GM12878 (cell line): ENCODE measurements at places on chromosomes 1 and 21. TPM values are rescaled to one million over a fixed set of nuclear protein-coding genes. Genes with fewer than 3 reads are reported as not detected.

GRCh38 chr1:161128591-161129420 lies 3.7 kb downstream of the DEDD start:
- peaks cover 5% of the 10 kb centered on the region for H3K36me3 ChIP-seq
- DNase-seq, result no peak
- H3K27ac ChIP-seq, result no peak overlapping the region
- H3K4me1 ChIP-seq, result peaks cover 3% of the 10 kb centered on the region
- no peaks in the 10 kb centered on the region for H3K27me3 ChIP-seq

GRCh38 chr1:153652805-153653500 lies 5.5 kb upstream of the SNAPIN start:
- H3K27me3 ChIP-seq, result no peaks in the 10 kb centered on the region
- H3K27ac ChIP-seq, result no peak overlapping the region
- H3K4me3 ChIP-seq, result no peak overlapping the region
- 0 out of 2 replicates have a peak, but pooled peaks cover 2% of the 10 kb centered on the region for H3K36me3 ChIP-seq
- DNase-seq, result no peak

DNA sequence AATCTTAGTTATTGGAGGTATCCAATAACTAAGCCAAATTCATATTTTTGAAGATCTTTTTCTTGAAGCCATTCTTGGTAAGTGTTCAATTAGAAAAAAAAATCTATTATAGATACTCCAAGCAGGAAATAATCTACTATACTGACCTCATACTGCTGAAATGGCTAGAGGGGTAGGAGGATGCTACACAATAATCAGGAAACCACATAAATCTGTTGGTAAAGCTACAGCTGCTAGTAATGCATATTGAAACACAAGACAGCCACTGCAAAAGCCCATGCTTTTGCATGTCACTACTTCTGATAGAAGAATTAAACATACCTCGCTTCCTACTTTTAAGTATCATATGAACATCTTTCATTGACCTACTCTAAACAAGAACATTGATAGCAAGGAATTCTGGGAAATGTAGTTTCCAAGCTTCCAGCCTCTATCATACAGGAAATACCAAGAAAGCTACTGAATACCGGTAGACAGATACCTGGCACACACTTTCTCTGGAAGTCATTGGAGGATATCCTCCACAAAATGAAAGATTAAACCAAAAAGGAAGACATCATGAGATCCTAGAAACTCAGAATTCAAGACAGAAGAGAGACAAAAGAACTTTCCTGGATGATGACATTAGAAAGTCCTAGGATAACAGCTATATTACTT lies 103.0 kb upstream of the VAV3 start:
- no peaks in the 10 kb centered on the region for H3K36me3 ChIP-seq
- no peak overlapping the region for H3K4me3 ChIP-seq
- H3K27me3 ChIP-seq, result no peaks in the 10 kb centered on the region
- no peak for DNase-seq

DNA sequence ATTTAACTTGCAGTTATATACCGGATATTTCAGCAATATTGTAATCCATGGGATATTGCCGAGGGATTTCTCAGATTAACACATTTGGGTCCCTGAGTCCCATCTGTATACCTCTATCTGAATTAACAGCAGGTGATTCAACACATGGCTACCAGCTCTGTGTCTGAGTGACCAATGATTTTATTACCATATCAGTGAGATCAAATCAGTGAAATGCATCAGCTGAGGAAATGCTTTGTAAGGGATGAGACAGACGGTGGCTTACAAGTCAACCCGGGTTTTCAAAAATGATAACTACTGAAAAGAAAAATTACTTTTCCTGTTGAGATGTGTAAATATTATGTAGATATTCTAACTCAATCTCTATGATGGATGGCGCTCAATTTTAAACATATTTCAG lies 504.1 kb upstream of the PKN2 start:
- no peak overlapping the region for H3K27ac ChIP-seq
- no peak for DNase-seq
- H3K4me1 ChIP-seq, result no peaks in the 10 kb centered on the region
- no peaks in the 10 kb centered on the region for H3K36me3 ChIP-seq

GRCh38 chr1:193703655-193704054 lies 517.2 kb upstream of the B3GALT2 start:
- H3K4me1 ChIP-seq, result no peaks in the 10 kb centered on the region
- no peak overlapping the region for H3K4me3 ChIP-seq
- DNase-seq, result no peak
- no peaks in the 10 kb centered on the region for H3K27me3 ChIP-seq
- no peaks in the 10 kb centered on the region for H3K36me3 ChIP-seq

GRCh38 chr1:36884029-36884701 lies 150.2 kb downstream of the GRIK3 start:
- DNase-seq, result peak; percentile 28
- peaks cover 9% of the 10 kb centered on the region for H3K4me1 ChIP-seq
- no peak overlapping the region for H3K4me3 ChIP-seq
- H3K27ac ChIP-seq, result no peak overlapping the region

- no peaks in the 10 kb centered on the region for H3K36me3 ChIP-seq
- no peak overlapping the region for H3K4me3 ChIP-seq
- H3K27ac ChIP-seq, result no peak overlapping the region
- 0 out of 2 replicates have a peak, but pooled peaks cover 3% of the 10 kb centered on the region for H3K27me3 ChIP-seq
- no peak for DNase-seq
Observed at GRCh38 chr1:180623579-180624347, 8.1 kb upstream of the XPR1 start.

SELE gene
- total RNA-seq, result not detected in 2 replicates

ADAM30 gene
- total RNA-seq, result not detected in 2 replicates

- no peaks in the 10 kb centered on the region for H3K27me3 ChIP-seq
- H3K27ac ChIP-seq, result no peak overlapping the region
- no peak for DNase-seq
- no peaks in the 10 kb centered on the region for H3K36me3 ChIP-seq
Observed at GRCh38 chr1:114250683-114251572, 97.3 kb upstream of the SYT6 start.

DNA sequence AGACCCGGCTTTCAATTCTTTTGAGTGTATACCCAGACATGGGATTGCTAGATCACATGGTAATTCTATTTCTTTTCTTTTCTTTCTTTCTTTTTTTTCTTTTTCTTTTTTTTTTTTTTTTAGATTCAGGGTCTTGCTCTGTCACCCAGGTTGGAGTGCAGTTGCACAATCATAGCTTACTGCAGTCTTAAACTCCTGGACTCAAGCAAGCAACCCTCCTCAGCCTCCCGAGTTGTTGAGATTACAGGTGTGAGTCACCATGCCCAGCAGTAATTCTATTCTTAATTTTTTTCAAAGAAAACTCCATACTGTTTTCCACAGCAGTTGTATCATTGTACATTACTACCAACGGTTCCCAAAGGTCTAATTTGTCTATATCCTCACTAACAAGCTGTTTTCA lies 13.5 kb upstream of the RNF186 start:
- no peaks in the 10 kb centered on the region for H3K36me3 ChIP-seq
- H3K4me1 ChIP-seq, result no peaks in the 10 kb centered on the region
- H3K4me3 ChIP-seq, result no peak overlapping the region
- DNase-seq, result no peak
- no peaks in the 10 kb centered on the region for H3K27me3 ChIP-seq

CRNN gene
- not detected in 2 replicates for total RNA-seq
